Astrocyte (in vitro differentiated cells and primary cell): ENCODE measurements at places on chromosomes 11 and 22. TPM values are rescaled to one million over a fixed set of nuclear protein-coding genes. Genes with fewer than 3 reads are reported as not detected.

GRCh38 chr22:41498303-41498835, 29.5 kb downstream of the ACO2 start:
- H3K4me1 ChIP-seq, result no peaks in the 10 kb centered on the region
- no peak for DNase-seq
- H3K36me3 ChIP-seq, result peaks cover 12% of the 10 kb centered on the region
- no peaks in the 10 kb centered on the region for H3K27me3 ChIP-seq

GRCh38 chr11:61488651-61489291, 19.8 kb upstream of the LRRC10B start:
- no peak for DNase-seq
- no peak overlapping the region for H3K4me3 ChIP-seq
- peaks cover 8% of the 10 kb centered on the region for H3K4me1 ChIP-seq
- no peak overlapping the region for H3K27ac ChIP-seq
- no peaks in the 10 kb centered on the region for H3K36me3 ChIP-seq

The CCDC116 gene
- 0.11 and 0.22 TPM in 2 replicates for total RNA-seq

The C22orf42 gene
- not detected in 2 replicates for total RNA-seq

The ACR gene
- not detected in 2 replicates for total RNA-seq
